ENCODE measurements at places on chromosomes 6 and 20.
A peak's percentile ranks its signal among the peaks of the same experiment; 100 is the strongest.

DNA sequence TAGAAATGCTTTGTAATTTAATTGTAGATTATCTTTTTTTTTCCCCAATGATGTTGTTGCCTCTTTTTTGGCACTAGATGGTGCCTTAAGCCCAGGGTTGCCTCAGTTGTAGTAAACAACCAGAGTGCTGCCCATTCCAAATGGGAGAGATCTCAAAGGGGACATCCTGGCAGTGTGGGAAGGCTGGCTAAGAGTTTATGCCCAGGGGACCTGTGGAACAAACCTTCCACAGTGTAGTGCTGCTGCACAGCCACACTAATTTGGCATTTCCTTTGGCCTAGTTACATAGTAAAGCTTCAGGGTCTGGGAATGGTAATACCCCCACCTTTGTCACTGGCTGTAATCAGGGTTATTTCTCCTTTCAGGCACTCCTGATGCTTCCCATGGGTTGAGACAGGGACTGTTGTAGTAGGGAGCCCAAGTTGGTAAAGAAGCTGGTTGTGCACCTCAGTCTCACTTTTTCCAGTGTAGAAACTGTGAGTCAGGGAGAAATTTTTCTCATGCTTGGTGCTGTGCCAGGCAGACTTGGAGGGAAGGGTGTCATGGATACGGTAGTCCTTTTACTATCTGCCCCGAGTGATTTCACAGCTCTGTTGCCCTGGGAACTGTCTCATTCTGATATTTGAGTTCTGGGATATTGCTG, 177.8 kb upstream of the ECI2 start:
- DNase-seq = no peak

GRCh38 chr6:52511572-52512151, 65.2 kb downstream of the TRAM2 start:
- DNase-seq = no peak

- DNase-seq = no peak
Measured at GRCh38 chr6:129312880-129313279, 397.1 kb downstream of the ARHGAP18 start.

GRCh38 chr6:166877906-166878305, 78.4 kb downstream of the RNASET2 start:
- DNase-seq = no peak

DNA sequence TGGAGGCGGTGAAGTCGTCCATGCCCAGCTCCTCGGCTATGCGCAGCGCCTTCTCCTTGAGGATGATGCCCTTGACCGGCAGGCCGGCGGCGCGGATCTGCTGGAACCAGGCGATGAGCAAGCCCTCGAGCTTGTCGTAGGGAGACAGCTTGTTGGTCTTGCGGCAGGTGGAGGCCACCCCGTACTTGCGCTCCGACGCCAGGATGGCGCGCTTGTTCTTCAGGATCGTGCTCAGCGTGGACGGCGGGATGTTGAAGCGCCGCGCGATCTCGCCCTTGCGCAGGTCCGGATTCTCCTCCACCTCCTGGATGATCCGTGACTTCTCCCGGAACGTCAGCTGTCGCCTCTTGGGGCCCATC, 435 bp downstream of the CENPB start:
- no peak for DNase-seq

DNA sequence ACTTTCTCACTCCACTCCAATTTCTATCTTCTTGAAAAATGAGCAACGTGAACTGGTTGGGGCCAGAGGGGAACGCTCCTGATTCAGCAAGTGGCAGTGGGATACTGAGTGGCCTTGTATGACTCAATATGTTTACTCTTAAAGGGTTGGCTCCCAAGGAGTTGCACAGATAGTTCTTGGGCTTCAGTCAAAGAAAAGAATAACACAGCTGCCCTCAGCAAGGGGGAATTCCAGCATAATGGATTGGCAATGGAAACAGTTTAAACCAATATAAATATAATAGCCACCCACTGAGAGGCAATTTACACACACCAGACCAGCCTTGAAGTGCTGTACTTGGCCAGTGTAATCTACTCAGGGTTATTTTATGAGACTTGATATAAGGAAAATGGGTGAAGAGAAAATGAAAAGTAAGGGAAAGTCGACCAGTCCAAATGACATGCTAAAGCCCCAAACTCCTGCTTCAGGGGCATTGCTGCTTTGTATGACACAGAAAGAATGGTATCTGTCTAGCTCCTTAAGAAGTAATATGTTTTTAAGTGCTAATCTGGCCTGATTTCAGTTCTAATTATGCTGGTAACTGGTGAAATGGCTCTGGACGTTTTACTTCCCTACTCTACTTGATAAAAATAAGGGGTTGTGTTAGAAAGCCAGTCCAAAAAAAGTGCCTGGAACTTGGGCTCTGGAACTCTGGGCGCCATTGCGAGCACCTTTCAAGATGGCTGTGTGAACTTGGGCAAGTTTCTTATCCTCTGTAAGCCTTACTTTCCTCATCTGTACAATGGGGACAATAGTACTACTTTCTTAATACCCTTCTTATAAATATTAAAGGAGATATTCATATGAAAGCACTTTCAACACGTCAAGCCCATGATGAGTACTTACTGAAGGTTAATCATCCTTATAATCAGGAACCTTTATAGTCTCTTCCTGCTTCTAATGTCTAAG, 712.9 kb upstream of the MAP3K7 start:
- DNase-seq = no peak

DNA sequence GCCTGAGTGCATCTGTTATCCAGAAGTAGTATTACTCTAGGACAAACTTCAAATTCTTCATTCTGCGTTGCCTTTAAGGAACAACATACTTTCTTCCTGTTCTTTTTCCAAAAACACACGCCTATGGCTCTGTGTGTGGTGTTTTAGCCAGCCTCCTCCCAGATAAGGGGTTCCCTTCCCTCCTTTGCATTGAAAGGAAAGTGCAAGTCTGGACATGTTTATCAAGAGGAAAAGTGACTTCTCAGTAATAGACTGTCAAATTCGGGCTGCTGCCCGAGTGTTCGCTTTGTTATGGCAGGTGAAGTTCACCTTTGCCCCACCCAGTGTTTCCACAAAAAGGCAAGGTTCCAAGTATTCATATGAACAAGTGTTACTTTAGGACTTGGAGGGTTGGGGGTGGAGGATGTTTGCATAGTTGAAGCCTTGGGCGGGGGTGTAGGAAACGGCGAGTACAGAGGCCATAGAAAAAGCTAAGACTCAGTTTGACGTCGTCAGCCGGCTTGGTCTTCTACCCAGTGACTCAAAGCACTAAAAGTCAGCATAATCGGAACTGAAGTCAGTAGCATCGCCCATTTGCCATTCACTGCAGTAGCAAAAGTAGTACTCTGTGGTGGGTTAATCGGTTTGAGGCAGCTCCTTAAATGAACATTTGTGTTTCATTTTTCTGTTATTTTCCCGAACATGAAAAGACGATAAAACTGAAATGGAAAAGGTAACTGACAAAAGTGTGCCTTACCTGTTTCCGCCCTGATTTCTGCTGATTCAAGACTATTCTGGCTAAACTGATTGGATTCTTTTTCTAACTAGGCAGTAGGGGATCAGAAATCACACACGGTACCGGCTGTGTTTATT, 12.5 kb downstream of the PRDM1 start:
- DNase-seq = peak; percentile 85

DNA sequence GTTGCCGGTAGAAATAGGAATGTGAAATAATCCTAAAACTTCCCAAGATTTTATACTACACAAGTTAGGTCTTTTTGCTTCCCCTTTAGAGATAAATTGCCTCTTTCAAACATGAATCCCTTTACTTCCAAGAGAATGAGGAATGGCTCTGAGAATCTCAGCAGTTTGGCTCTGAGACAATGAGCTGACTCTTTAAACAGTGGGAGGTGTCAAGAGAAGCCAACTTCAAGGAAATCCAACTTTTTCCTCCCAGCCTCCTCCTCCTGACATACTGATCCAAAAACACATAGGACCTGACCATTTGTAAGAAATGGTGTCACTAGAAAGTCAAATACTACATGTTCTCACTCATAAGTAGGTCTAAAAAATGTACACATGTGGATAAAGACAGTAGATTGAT, 154.2 kb downstream of the ALDH8A1 start:
- DNase-seq = no peak

- DNase-seq = no peak
Measured at GRCh38 chr6:143125455-143125854, 64.8 kb downstream of the AIG1 start.

GRCh38 chr6:167827583-167828324, 1.0 kb downstream of the AFDN start:
- peak; percentile 24 for DNase-seq

GRCh38 chr6:169895926-169896761, 144.7 kb downstream of the ERMARD start:
- DNase-seq = no peak

GRCh38 chr6:140977403-140977802, 1155.3 kb upstream of the GJE1 start:
- no peak for DNase-seq

- no peak for DNase-seq
Measured at GRCh38 chr20:5535125-5535756, 215.0 kb upstream of the SHLD1 start.

GRCh38 chr6:11921017-11921438, 91.1 kb upstream of the HIVEP1 start:
- DNase-seq = no peak

- no peak for DNase-seq
Measured at GRCh38 chr6:153523390-153523789, 392.3 kb upstream of the RGS17 start.

DNA sequence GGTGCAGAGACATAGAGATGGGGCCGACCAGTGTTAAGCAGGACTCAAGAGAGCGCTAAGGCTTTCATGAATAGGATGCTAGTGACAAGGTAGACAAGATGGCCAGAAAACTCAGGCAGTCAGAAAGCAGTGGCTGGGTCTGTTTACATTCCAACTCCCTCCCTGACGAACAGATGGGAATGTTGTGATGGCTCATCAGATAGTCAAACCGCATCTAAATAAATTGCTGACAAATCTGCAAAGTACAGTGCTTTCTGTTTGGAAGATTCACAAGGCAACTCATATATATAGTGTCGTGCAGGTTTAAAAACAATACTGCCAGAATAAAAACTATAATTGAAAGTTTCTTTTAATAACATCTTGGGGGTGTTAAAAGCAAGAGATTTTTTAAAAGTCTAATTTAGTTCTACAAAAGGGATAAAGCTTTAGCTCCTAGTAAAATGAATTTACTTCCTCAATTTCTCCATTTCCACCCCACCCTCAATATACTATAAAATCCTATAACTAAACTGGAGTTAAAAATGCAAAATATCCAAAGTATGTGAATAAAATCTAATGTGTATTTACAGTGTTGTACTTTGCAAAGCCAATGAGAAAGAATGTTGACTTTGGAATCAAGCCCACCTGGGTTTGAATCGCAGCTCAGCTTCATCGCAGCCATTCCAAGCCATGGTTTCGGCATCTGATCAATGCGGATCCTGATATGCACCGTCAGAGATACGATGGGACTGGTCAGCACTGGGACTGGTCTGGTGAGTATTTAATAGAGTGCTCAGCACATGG, 247.3 kb upstream of the PDE10A start:
- no peak for DNase-seq

DNA sequence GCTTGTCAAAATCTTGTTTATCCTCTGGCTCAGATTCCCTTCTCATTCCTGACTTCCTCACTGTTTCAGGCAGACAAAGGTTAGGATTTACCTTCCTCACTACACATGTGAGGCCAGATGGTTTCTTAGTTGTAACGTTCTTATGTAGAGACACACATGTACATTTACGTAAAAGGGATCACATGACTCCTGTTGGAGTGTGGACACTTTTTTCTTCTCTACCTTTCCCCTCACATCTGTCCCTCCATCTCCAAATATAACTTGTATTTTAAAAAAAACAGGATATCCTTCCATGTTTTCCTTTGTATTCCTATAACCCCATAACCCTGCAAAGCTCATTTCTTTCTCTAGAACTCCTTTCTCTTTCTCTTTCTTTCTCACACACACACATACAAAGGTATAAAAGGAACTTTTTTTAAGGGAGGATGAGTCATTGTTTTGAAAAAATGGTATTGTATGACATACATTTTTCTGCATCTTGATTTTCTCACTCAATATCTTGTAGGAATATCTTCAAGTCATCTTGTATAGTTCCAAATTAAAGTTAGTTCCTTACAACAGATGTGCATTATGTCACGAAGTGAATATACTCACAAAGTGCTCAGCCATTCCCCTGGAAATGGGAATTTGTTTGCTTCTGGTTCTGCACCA, 78.2 kb upstream of the SULF2 start:
- DNase-seq = no peak

- DNase-seq = no peak
Measured at GRCh38 chr20:2295286-2295685, 515 bp upstream of the TGM3 start.

DNA sequence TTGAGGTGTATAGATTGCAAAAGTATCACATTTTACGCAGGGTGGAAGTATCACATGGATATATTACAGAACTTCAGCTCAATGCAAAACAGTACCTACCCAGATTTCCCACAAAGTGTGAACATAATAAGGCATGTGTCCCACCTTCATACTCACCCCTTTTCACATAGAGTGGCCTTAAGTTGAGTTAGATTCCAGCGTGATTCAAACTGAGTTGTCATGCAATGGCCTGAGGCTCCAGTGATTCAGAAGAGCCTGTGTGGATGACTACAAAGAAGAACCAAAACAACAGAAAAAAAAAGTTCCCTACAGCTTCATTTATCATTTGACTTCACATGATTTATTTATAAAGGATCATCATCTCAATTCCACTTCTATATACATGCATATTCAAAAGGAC, 309.7 kb downstream of the SLC35F1 start:
- DNase-seq = no peak

DNA sequence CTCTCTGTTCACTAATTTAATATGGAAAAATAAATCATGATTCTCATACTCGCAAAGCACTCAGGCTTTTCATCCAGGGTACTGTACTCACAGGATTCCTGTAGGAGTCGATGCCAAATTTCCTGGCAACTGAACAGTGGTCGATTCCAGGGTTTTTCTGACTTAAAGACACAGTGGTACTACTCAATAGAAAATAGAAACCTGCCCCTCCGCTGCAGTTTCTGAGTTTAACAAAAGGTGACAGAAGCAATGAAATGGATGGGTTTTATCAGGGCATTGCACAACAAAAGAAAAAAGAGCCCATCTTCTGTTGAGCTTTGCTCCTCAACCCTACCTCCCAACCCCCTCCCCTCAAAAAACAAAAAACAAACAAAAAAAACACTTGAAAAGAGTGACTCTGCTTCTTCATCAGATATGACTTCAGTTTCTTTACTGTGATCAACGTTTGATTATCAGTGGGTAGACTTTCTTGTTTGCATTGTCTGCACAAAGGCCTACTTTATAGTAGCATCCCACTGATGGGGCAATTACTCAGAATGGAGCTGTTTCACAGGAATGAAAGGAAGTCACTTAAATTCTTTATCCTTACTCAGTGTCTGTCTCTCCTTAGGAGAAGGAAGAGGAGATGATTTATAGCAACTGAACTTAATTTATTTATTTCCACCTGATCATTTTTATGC, 96.2 kb upstream of the FOXO3 start:
- no peak for DNase-seq
